ENCODE measurements at places on chromosomes 5 and 9. TPM values are rescaled to one million over a fixed set of nuclear protein-coding genes. Genes with fewer than 3 reads are reported as not detected.
A peak's percentile ranks its signal among the peaks of the same experiment; 100 is the strongest.

- peak; percentile 88 for DNase-seq
These were observed 942 bp downstream of the PHF2 start for GRCh38 chr9:93577078-93577974.

IRF1 gene
- 22.1 TPM for total RNA-seq

- DNase-seq = no peak
These were observed 11.0 kb upstream of the ZDHHC21 start for GRCh38 chr9:14704281-14704680.

DNA sequence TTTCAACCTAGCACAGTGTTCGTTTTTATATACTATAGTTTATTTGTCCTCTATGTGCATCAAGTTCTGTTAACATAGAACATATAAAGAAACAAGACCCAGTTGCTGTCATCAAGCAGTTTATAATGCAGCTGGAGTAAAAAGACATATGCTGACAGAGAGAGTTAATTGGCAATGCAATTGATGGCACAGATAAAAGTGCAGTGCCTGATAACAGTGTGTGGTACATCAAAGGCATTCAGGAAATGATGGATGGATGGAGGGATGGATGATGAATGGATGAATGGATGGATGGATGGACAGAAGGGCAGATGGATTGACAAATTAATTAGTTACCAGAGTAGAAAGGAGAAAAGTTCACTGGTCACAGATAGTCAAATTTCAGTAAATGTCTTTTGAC lies 238.9 kb downstream of the RFK start:
- DNase-seq = no peak

GRCh38 chr5:22614486-22615094 lies 238.6 kb downstream of the CDH12 start:
- DNase-seq = no peak

FOXI1 gene
- not detected for total RNA-seq

DNA sequence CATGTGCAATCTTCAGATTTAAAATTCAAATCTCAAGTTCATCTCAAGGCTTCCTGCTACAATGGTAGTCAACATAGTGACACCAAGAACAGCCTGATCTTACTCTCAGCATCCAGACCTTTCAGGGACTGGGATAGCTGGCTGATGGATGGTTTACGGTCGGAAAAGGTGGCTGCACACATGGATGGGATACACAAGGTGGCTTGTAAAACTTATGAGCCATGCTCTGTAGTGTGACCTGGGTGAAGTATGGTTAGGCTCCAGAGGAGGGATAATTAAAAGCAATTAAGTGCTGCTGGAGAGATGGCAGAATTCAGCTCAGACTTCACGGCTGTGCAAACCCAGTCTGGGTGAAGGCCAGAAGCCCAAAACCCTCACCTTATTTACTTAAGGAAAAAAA lies 379.5 kb downstream of the NFIB start:
- DNase-seq = no peak

DNA sequence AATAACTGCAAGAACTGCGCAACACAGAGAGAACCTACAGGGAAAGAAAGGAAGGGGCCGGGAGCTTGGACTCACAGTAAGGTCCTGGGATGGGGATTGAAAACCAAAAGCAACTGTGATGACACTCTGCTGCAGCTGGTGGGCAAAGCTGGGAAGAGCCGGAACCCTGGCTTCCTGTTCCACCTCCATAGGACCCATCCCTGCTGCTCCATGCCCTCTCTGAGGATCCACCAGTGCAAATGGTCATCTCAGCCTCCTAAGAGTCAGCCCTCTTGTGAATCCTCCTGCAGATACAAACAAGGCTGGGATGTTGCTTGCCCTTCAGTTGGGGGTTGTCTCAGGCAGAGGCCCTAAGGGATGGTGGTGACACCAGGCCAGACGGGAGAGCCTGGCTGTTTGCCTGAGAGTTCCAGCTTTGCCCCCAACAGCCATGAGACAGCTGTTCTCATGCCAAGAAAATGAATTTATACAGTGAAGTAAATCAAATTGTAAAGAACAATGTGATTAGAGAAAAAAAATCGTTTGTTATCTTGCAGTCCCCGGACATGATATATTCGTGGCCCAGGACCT lies 90.8 kb downstream of the TENT4A start:
- no peak for DNase-seq

- no peak for DNase-seq
These were observed 9.0 kb upstream of the IFNA5 start for GRCh38 chr9:21314152-21314551.

DNA sequence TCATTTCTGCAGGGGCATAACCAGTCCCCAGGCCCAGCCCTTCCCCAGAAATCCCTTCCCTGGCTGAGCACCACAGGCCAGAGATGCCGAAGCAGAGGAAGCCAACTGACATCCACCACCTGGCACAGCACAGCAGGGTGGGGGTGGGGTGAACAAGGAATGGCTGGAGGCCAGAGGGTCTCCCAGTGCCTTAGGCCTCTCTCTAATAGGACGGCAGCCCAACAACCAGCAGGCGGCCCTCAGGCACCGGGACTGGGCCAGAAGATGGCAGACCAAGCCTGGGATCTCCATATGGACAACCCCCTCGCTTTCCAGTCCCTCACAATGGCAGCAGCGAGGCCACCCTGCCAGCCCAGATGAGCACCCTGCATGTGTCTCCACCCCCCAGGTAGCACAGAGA lies 13.2 kb downstream of the PDLIM4 start:
- peak; percentile 41 for DNase-seq
